ENCODE measurements at places on chromosomes 3 and 15. TPM values are rescaled to one million over a fixed set of nuclear protein-coding genes. Genes with fewer than 3 reads are reported as not detected.
A peak's percentile ranks its signal among the peaks of the same experiment; 100 is the strongest.

Gene SEMA6D
- not detected for total RNA-seq

Gene MTMR10
- 64.5 TPM for total RNA-seq

Gene DET1
- 3.9 TPM for total RNA-seq

Gene AQR
- 44.8 TPM for total RNA-seq

Gene GOLGA8S
- 2.3 TPM for total RNA-seq

Gene TRPC1
- total RNA-seq, result 0.43 TPM

Gene ROPN1B
- not detected for total RNA-seq

GRCh38 chr3:155639462-155640055, 105.3 kb downstream of the PLCH1 start:
- DNase-seq, result no peak

DNA sequence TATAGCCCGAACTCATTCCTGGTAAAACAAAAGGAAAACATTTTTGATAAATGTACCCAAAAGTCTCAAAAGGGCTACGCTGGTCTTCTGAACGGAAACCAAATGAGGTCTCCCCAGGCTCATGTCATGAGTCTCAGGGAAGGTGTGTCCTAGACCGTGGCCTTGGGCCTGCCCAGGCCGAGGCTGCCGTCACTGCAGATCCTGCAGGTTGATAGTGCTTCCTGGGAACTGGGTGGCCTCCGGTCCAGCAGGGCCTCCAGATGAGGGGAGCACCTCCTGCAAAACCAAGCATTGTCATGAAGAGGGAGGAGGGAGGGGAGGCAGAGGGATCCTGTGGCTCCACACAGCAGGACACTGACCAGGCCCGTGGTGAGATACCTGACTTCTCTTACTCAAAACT, 37.5 kb downstream of the ZXDC start:
- DNase-seq, result no peak

DNA sequence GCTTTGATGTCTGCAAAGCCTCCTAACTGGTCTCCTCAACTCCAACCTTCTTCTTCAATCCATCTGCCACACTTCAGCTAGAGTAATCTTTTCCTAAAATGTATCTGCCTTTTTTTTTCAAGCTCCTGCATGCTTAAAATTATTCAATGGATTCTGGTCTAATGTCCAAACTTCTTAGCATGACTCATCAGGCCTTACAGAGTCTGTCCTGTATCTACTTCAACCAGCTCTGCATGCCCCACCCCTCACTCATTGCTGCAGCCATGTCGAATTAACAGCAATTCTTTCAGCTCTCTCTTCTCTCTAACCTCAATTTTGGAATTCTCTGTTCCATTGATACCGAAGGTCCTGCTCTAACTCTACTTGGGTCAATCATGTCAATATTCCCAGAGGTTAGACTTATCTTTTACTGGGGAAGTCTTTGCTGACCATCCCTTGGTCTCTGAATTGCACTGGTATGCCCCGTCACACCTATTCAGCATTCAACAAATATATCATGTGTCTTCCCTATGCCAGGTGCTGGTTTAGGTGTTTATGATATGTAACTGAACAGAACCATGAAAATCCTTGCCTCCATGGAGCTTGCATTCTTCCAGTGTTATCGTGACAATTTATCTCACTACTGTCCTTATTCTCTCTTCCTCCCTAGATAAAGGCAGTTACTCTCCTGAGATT, 88.5 kb upstream of the NANOGP8 start:
- no peak for DNase-seq

DNA sequence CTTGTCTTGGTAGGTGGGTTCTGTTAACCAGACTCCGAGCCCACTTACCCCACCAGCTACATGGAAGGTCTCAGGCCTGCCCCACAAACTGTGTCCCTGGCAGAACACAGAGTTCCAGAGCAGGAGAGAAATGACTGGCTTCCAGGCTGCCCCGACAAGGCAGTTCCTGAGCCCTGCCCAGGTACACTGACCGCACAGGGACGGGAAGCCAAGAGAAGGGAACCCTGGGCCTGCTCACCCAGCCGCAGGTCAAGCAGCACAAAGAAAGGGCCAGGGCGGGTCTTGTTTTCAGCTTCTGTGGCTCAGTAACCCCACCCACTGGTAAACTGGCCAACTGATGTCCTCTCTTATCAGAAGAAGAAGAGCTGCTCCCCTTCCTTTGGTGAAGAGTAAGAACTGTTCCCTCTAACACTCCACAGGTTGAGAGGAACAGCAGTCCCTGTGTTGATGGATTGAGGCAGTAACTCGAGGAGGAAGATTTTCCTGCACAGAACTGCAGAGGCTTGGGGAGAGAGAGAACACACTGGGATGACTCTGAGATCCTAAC, 68.4 kb downstream of the CRTC3 start:
- DNase-seq, result peak; percentile 21

- no peak for DNase-seq
Measured at GRCh38 chr3:172018364-172018763, 21.0 kb upstream of the FNDC3B start.

DNA sequence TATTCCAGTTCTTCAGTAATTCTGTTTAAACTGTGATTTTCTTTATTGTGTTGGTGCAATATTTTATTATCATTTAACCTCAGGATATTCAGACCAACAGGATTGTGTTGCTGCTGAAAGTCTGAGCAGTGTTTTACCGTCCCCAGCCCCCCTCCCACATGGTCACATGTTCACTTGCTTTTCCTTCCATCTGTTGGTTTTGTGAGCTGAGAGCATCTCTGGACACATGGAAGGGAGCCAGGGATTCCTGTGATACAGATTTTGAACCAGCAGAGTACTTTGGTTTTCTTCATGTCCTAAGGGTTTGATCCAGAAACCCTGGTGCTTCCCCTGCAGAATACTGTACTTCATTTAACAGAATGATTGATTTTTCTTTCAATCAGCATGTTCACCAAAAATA, 11.9 kb downstream of the ARRDC4 start:
- DNase-seq, result no peak

- no peak for DNase-seq
Measured at GRCh38 chr15:89673165-89673512, 6.0 kb downstream of the PLIN1 start.

DNA sequence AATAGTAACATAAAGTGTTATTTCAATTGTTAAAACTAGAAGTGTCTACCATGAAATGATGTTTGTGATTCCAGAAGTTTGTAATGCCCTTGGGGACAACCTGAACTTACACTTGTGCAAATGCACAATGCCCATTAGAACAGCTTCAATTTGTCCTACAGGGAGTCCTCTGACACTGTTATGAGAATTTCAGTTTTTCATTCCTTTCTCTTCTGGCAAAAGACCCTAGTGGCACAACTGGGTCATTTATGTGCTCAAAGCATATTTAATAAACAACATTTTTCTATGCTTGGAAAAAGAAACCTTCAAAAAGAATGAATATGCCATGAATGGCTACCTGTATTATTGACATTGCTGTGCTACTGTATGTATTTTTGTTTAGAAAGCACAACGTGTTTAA, at the start of gene OR5H1:
OR5H1 (plus strand) TSS at position 301 of the 400 bp plus-strand sequence. CDS start 1,977 bp downstream, outside the sequence.
- no peak for DNase-seq

DNA sequence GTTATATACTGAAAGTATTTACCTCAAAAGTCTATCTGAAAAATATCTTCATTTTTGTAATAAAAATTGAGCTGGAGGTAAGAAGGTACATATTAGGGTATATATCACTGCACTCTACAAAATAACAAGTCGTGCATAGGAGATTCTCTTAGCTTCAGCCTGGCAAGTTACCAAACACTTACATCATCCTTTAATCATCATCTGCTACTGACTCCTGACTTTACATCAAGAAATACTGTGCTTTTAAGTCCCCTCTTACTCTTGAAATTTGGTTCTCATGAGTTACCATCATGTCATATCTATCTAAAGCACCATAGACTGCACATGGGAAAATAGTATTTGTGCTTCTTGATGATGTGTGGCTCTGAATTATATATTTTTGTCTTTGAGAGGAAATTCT, 50.8 kb downstream of the LYSMD4 start:
- peak; percentile 49 for DNase-seq

DNA sequence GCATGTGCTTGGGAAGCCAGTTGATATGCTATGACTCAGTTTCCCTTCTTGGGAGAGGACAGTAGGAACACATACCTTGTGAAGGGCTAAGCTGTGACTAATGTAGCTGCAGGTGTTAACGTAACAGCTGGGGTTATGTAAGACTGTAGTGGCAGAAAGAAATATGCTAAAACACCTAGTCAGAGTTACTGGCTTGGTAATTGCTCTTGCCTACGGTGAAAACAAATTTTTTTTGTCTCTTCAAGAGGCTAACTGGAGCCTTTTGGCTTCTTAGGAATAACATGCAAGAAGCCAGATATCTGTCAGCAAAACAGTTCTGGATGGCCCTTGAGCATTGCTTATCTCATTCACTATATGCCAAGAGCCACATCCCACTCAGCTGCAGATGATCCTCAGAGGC, 1.4 kb downstream of the MAPKBP1 start:
- DNase-seq, result peak; percentile 11

DNA sequence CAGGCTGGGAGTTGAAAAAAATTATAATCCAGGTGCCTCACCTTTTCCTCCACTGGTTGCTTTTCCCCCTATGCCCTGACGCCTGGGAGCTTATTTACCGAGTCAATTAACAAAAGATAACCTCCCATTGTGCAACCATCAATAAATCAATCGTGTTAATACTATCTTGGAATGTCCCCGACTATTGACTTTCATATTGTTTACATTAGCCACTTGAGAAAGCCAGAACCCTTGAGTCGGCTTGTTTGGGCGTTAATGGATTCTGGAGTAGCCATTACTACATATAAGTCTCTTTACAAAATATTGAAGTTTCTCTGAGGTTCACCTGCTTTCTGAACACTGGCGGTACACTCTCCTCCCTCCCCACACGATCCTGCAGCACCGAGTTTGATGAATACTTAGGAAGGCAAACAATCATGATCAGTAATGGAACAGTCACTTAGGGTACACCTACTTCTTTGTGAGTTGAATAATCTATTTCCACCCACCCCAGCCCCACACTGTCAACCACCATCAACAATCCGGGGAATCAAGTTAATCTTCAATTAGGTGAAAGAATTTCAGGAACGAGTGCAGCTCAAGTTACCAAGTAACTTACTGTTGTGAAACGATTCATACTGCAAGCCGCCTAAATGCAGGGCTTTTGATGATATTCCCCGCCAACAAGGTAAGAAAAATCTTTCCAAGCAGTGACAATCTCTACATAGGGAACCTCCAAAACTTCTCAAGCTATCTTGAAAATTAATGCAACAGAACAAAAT, 159.3 kb upstream of the NR2F2 start:
- no peak for DNase-seq

- DNase-seq, result no peak
Measured at GRCh38 chr15:101672298-101672697, 20.1 kb upstream of the TM2D3 start.

GRCh38 chr3:63679186-63679585, 26.7 kb downstream of the SNTN start:
- no peak for DNase-seq

- DNase-seq, result no peak
Measured at GRCh38 chr15:69823223-69823907, 274.4 kb downstream of the TLE3 start.
